ENCODE measurements at places on chromosomes 3 and 15.
A peak's percentile ranks its signal among the peaks of the same experiment; 100 is the strongest.

GRCh38 chr3:196642434-196642833 lies 2.9 kb downstream of the NRROS start:
- no peak for DNase-seq

GRCh38 chr3:126322181-126322967 lies 34.8 kb downstream of the KLF15 start:
- no peak for DNase-seq

DNA sequence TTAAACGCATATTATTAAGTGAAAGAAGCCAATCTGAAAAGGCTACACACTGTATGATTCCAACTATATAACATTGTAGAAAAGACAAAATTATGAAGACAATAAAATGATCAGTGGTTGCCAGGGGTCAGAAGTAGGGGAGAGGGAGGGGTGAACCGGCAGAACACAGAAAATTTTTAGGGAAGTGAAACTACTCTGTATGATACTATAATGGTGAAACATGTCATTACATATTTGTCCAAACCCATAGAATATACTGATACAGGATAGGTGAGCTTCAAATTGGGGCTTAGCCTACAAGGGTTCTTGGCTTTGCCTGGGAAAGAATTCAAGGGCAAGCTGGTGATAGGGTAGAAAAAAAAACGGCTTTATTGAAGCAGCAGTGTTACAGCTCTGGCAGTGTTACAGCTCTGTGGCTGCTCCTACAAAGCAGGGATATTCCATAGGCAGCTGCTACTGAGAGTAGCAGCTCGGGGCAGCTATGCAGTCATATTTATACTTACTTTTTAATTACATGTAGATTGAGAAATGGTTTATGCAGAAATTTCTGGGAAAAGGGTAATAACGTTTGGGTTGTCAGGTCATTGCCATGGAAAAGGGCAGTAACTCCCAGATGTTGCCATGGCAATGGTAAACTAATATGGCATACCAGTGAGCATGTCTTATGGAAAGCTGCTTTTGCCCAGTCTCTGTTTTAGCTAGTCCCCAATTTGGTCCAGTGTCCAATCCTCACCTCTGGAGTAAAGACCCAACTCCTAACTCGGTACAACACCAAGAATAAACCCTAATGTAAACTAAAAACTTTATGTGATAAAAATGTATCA lies 125.1 kb upstream of the SLC25A36 start:
- no peak for DNase-seq

DNA sequence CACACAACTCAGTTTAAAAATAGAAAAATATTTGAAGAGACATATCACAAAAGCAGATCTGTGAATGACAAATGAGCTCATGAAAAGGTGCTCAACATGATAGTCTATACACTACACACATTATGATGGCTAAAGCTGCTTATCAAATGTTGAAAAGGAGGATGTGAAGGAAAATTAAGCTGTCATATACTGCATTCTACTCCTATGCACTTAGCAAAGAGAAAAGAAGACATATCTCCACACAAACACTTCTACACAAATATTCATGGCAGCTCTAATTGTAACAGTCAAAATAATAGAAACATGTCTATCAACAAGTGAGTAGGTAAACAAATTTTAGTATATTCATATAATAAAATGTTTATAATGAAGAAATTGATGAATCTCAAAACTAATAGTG lies 540.5 kb downstream of the PLOD2 start:
- no peak for DNase-seq

DNA sequence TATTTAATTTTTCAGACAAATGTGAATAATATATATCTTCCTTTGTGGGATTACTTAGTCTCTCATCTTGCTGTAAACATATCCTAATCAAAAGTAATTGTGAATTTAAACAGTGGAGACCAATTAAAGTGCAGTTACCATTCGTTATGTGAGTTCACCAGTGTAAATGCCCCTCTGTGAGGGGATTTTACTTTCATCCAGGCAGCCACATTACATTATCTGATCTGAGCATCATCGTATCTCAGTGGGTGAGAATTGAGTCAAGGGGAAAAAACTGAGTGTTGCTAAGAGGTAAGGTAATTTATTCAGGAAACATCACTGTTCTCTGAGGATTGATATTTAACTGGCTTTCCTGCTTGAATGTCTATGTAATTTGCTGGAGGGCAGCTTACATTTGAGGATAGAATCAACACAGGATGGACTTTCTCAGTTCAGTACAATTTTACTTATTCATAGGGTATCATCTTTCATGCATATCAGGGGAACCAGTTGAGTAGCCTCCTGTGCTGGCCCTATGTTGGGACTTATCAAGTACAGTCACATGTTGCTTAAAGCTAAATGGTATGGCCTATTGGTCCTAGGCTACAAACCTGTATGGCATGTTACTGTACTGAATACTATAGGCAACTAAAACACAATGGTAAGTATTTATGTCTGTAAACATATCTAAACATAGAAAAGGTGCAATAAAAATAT lies 219.7 kb downstream of the CD47 start:
- peak; percentile 84 for DNase-seq

DNA sequence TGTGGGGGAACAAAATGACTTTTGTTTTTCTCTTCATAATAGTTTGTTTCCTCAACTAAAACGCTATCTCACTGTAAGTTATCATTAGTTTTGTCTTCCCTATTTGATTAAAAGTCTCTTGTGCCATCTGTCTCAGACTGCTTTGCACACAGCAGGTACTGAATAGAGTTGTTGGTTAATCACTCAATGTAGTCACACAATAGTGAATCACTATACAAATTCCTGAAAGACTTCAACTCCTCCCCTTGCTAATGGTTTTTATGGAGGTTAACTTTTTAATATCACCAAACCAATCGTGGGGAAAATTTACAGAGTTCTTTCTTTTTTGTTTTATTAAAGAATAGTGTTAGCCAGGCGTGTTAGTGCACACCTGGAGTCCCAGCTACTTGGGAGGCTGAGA lies 2.6 kb upstream of the NGLY1 start:
- DNase-seq: peak; percentile 73

DNA sequence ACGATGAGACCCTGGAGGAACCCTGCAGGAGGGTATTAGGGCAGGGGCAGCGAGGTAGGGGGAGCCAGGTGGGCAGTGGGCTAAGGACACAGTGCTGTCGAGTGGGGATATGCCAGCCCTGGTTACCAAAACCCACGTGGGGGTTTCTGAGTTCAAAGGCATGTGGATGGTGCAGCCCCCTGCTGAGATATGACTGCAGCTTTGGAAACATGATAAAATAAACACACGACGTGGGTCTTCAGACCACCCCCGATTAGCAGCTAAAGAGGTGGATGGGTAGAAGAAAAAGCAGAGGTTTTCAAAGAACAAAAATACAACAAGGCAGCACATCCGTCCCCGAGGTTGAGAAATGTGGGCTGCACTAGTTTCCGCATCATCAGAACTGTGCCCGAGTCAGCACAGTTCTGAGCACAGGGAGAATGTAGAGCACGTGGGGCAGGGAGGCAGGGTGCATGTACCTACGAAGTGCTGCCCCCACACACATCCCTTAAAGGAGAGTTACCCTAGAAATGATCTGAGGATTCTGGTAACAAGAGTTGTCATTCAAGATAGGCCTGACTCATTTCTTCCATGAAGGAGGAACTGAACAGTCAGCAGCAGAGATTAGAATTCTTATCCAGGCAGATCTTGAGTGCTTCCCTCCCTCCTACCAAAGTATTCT lies 121.3 kb downstream of the RPLP1 start:
- peak; percentile 34 for DNase-seq

GRCh38 chr15:51982013-51982769 lies 10.6 kb upstream of the LEO1 start:
- DNase-seq: peak; percentile 77

DNA sequence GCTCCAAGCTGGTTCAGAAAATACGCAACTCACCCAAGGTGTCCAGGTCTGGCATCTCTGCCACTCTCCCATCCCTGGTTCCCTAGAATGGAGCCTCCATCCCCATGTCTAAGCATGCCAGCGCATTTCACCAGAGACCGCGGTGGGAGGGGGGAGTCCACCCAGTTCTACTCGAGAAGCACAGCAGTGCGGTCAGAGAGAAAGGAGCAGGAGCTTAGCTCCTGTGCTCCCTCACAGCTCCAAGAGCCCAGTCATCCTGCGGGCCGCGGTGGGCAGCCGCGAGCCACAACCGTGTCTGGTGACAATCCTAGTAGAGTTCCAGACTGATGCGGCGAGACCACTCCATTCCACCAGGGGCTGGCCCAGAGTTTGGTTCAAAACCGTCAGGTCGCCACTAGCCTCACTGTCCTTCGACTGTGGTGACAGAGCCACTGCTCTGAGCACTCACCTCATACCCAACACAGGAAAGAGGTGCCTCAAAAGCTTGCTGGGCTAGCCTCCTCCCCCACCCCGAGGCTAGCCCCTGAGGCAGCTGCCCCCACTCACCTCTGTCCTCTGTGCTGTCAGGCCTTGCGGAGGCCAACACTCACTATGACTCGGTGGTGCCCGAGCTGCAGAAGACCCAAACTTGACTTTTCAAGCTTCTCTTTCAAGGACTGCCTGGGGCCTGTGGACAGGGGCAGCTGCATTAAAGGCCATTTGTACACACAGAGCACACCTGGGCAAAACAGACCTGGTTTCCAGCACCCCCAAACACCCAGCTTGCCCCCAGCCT lies 185.4 kb downstream of the XXYLT1 start:
- DNase-seq: no peak

GRCh38 chr3:171948674-171949073 lies 90.7 kb upstream of the FNDC3B start:
- peak; percentile 52 for DNase-seq

DNA sequence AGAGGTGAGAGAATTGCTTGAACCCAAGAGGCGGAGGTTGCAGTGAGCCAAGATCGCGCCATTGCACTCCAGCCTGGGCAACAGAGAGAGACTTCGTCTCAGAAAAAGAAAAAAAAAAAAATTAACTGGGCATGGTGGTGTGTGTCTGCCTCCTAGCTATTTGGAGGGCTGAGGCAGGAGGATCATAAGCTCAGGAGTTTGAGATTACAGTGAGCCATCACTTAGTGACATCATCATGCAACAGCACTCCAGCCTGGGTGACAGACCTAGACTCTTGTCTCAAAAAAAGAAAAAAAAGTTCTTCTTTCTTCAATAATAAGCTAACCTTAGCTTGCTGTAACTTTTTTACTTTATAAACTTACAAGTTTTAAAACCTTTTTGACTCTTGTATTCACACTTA lies 99.8 kb downstream of the SLMAP start:
- peak; percentile 6 for DNase-seq

GRCh38 chr3:100008081-100008698 lies 106.1 kb downstream of the FILIP1L start:
- no peak for DNase-seq

DNA sequence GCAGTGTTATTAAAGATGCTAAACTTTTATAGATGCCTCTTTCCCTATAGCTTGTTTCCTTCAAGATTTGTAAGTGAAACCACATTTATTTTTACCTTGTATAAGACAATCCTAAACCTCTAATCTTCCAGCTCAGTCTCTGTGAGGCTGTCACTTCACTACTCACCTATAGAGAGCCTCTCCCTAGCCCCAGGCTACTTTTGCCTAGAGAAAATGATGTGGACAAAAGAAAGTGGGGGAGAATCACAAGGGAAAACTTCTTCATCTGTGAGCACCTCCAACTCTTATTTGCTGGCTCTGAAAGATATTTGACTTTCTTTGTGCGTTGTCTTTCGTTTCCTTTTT lies 74.9 kb upstream of the SCN5A start:
- DNase-seq: peak; percentile 25

DNA sequence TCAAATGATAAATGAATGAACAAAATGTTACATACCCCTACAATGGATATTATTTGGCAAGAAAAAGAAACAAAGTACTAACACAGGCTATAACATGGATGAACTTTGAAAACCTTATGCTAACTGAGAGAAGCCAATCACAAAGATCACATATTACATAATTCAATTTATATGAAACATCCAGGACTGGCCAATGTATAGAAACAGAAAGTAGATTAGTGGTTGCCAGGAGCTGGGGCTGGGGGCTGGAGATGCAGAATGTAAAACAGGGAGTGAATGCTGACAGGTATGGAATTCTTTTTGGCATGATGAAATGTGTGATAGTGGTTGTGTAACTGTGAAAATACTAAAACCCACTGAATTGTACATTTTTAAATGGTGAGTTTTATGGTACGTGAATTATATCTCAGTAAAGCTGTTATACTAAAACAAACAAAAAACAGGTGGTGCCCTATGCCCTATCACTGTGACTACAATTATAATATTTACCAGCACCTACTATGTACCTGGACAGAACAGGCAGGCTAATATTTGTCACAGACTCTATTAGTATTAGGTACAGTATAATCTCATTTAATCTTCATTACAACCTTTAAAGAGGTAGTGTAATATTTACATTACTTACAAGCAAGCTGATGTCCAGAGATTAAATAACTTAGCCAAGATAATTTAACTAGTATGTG lies 90.0 kb downstream of the ETFA start:
- DNase-seq: no peak

- DNase-seq: peak; percentile 70
Measured at GRCh38 chr15:61063875-61064320, 165.2 kb downstream of the RORA start.

DNA sequence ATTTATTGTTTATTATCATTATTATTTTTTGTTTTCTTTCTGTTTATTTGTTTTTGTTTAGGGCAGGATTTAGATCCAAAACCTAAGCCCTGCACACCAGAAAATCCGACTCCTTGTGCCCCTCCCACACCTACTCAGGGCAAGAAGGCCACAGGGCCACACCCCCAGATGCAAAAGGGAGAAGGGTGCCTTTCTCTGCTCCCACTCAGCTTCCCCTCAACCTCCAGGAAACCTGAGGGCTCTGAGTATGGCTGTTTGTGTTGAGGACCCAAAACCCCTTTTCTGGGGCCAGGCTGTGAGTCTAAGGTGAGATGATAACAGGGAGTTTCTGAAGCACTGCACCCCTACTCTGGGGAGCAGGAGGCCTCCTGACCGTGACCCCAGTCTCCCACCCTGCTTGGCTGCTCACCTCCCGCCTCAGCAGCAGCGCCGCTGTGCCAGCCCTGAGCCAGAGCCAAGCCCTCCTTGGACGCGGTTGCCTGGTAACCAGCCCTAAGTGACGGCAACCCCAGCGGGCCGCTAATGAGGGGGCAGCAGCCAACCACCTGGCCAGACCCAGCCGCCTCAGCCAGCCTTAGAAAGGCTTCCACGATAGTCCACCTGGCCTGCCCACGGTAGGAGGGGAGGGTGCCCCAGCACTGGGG lies 6.4 kb upstream of the C15orf39 start:
- no peak for DNase-seq

DNA sequence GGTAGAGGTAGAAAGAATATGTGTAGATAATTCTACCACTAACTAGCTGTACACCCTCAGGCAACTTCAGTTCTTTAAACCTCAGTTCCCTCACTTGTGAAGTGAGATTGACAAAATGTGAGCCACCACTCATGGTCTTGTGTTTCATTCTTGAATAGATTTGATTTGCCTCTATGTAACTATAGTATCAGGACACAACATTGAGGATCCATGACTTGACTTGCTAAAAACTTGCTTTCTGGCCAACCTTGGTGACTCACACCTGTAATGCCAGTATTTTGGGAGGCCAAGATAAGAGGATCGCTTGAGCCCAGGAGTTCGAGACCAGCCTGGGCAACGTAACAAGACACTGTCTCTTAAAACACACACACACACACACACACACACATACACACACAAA lies 115.8 kb upstream of the FLNB start:
- peak; percentile 67 for DNase-seq

Data from epithelial cell of esophagus (primary cell).